ENCODE measurements at places on chromosomes 4 and X.

DNA sequence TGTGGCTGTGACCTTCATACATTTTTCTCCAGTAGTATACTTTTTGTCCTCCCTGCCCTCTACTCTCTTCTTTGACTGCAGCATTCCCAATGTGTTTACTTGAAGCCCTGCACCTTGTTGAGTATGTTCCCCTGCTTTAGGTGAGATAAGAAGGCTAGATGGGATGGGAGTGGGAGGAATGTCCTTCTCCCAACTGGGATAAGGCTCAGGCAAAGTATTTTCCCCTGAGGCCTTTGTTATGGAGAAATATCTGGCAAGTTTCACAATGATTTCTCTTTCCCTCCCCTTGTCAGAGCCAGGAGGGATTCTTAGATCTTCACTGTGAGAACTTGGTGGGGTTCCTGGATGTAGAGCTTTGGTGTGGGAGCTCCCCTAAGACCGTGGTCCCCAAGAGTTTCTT is 131.8 kb downstream of the CLCN5 start:
- no peak for DNase-seq

DNA sequence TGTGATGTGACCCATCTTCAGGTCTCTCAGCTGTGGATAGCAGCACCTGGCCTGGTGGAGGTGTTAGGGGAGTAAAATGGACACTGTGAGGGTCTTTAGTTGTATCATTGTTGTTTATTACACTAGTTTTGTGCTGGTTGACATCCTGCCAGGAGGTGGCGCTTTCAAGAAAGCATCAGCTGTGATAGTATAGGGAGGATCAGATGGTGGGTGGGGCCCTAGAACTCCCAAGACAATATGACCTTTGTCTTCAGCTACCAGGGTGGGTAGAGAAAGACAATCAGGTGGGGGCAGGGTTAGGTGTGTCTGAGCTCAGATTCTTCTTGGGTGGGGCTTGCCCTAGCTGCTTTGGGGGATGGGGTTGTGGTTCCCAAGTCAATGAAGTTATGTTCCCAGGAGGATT is 162.8 kb downstream of the PPP1R2C start:
- DNase-seq: no peak

DNA sequence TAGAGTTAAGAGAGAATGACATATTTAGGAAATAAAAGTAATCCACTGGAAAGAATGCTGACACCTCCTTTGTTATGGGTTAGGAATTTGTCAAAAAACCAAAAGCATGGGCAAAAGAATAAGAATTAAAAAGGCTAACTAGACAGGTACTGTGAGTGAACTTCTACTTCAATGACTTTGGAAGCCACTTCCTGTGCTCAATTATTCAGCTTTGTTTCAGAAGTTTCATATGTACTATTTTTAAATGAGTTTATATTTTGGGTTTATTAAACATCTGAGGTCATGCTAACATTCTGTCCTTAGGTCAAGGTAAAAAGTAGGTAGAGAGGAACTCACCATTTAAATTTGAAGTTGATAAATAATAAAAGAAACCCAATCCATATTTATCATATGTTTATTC is 106.7 kb upstream of the CXorf51A start:
- DNase-seq: no peak

GRCh38 chrX:134622056-134622812 is 36.0 kb downstream of the PLAC1 start:
- DNase-seq: peak; percentile 85

DNA sequence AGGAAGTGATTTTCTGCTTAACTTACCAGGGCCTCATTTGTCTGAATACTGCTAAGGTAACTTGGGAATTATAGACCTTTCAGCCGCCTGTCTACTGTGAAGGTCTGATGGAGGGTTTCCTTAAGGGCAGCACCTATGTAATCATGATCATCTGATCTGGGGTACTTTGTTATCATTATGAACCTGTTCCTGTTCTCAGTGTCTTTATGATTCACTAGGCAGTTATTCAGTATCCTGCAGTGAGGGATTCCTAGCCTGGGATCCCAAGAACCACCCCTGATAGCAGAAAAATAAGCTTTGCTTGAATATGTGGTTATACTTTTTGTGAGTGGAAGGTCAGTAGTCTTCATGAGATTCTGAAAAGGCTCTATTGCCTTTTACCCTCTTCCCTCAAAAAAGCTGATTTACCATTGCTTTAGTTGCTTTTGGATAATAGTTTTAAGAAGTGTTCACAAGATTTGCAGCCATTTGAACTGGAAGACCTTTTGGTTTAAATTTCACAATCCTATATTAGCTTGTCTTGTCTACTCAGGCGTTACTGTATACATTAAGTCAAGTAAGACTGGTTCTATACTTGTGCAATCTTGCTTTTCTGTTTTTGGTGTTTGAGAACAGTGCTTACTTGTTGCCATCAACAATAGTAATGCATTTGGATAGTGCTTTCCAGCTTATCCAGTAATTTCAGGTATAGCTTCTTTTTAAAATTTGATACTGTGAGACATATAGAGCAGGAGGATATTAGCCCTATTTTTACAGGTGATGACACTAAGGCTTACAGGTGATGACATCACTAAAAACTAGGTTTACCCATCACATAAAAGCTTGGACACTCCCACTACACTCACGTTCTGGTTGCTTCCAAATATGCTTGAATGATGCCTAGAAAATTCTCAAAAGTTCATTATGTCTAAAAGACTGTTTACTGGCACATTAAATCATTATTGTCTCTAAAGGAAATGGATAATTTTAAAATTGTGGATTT is 60.0 kb downstream of the FHIP1A start:
- DNase-seq: no peak

DNA sequence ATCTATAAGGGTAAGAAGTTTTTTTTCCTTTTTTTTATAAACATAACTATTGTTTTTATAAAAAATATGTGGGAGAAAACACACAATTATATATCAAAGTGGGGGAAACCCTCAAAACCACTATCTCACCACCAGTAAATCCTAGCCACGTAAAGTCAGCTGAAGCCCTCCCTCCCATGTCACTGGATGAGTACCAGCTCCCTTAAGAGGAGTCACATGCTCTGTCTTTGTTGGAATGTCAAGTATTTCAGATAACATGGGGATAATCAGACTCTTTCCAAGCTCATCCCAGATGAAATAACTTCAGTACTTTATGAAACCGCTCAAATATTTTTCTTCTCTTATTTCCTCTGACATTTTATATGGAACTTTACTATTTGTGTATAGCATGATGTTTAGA is 2.4 kb downstream of the MYOZ2 start:
- DNase-seq: peak; percentile 78

DNA sequence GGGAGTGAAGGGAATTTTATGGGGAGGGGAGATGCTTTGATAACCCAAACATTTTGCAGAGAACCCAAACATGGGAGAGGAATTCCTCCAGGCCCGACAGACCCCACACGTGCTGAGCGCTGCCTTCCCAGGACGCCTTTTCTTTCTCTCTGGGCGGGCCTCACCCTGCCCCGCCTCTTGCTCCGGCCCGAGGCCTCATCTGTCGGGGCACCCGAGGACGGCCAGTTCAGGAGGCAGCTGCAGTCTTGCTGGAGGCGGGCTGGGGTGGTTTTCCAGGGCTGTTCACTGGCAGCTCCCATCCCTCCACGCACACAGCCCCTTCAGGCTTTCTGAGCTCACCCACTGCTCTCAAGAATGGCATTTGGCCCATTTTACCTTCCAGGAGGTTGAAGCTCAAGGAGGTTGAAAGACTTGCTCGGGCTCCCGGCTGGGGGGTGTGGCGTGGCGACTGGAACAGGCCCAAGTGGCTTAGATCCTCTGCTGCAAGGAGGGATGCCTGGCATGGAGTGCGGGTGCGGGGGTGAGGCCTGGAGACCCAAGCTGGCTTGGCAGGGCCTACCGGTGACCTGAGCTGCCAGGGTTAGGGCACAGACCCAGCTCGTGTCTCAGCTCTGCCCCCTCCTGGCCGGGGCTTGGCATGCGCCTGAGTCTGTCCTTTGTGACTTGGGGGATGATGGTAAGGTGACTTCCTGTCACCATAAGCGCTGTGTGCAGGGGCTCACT is 99.2 kb downstream of the PSAPL1 start:
- DNase-seq: peak; percentile 12

DNA sequence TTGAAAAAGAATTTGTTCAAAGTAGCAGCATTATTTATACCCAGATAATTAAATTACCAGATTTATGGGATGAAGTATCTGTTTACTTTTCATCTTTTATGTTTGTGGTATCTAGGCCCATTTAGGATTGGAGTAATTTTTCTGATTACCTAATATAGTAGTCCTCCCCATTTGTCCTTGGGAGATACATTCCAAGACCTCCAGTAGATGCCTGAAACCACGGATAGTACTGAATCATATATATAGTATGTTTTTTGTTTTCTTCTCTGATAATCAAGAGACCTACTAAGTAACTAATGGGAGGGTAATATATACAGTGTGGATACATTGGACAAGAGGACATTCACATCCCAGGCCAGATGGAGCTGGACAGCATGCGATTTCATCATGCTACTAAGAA is 30.7 kb upstream of the PTPN13 start:
- DNase-seq: no peak

GRCh38 chrX:132433551-132433950 is 55.3 kb downstream of the MBNL3 start:
- DNase-seq: no peak

DNA sequence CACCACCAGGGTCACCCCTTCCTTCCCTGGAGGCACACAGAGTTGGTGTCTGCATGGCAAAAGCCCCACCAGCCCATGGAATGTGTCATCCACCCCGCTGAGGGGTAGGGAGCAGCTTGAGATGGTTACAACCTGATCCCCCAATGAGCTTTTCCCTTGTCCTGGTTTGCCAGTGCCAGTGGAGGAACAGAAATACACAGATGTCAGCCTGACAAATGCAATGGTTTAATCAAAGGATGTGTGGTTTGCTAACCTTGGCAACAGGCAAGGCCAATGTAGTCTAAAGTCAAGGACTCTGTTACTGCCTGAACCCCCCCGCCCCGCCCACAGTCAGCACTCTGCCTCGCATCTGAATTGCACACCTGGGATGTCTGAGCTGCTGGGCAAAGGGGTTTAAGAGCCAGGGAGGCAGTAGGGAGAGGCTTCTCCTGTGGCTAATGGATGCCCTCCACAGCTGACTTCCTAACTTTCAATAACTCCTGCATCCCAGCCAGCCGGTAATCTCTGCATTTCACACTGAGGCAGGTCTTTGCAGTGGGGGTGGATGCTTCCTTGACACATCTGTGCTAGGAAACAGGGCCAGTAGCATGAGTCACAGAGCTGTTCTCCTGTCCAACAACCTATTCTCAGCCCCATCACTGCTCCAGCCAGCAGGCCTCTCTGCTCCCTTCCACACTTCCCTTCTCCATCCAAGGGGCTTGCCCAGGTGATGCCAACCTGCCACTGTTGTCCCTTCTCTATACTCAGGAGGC is 137.5 kb downstream of the AMMECR1 start:
- DNase-seq: peak; percentile 81

- DNase-seq: peak; percentile 32
These were observed 1504.5 kb upstream of the PCDH10 start for GRCh38 chr4:131644619-131645018.

DNA sequence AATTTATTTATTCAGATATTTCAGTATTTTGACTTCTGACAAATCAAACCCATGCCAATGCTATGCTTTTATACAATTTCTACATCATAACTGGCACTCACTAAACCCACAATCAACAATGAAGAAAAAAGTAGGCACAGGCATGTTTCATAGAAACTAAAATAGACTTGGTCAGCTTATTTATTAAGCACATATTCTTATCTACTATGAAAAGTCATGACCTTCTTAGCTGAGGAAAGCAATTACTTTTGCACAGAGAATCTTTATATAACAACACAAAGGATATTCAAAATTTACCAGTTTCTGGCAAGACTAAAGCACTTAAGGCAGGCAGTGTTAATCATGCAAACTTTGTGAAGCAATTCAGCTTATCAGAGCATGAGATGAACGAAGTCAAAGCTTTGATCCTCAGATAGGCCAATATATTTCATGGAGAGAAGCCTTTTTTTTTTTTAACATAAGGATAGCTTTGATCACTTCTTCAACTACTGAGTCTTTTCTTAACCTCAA is 490.6 kb downstream of the INPP4B start:
- DNase-seq: peak; percentile 59

All from fibroblast of the aortic adventitia (primary cell).